Ammon's horn (tissue), 1 donor: ENCODE measurements at places on chromosomes 7 and 10.

DNA sequence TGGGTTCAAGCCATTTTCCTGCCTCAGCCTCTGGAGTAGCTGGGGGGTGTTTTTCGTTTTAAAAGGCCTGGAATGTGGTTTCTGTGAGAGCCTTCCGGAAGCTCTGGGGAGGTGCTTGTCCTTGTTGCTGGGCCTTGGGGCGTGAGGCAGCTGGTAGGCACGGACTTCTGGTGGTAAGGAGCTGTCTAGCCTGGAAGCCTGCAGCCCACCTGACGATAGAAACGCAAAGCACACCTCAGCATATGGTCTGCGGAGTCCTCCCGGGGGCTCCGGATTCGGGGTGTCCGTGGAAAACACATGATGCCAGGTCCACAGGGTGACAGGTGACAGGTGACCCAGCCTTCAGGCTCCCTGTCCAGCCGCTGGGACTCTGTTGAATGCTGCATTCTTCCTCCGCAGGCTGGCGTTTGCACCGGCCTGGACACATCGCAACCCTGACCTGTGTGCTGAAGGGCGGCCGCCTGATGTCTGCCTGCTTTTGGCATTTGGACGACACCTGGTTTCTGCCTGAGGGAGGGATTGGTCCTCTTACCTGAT lies 37.3 kb downstream of the INPP5A start:
- DNase-seq: no peak

DNA sequence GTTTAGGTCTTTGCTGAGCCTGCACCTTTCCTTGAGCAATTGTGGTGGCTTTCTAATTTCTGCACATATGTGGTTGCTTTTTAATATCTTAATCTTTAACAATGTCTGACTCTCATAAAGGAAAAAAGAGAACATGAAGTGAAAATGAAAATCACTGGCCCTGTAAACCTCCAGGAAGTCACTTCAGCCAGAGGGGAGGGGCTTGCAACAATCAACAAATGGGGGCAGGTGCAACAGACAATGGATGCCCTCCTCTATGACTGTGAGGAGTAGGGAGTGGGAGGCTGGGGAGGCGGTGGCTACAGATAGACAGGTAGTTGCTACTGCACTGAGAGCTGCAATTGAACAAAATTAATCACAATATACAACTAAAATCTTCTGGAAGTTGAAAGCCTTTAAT lies 1377.4 kb downstream of the XPNPEP1 start:
- DNase-seq: no peak

- no peak for DNase-seq
These were observed 50.7 kb downstream of the ERCC6 start for GRCh38 chr10:49488056-49488717.

DNA sequence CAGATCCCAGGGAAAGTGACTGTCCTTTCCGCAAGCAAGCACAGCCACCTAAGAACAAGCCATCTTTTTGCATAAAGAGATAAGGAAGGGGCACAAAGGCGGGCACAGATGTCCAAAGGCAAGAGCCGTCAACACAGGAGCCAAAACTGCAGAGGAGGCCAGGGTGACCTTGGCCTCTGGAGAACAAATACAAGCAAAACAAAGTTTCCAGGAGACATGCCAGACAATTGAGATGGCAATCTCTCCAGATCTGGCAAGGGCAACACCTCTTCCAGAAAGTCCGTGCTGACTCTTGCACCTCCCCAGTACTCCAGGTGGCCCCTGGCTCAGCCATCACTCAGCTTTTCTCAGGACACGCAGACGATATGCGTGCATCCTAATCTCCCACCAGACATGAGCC lies 58.2 kb downstream of the TEX36 start:
- DNase-seq: no peak

DNA sequence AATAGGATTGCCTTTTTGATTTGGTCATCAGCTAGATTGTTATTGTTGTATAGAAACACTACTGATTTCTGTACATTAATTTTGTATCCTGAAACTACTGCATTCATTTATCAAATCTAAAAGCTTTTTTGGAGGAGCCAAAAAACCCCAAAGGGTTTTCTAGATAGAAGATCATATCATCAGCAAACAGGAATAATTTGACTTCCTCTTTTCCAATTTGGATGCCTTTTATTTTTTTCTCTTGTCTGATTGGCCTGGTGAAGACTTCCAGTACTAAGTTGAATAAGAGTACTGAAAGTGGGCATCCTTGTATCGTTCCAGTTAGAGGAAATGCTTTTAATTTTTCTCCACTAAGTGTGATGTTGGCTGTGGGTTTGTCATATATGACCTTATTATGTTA lies 10.6 kb upstream of the ENTPD7 start:
- no peak for DNase-seq

- DNase-seq: no peak
These were observed 14.6 kb downstream of the ZNF3 start for GRCh38 chr7:100066953-100067352.

DNA sequence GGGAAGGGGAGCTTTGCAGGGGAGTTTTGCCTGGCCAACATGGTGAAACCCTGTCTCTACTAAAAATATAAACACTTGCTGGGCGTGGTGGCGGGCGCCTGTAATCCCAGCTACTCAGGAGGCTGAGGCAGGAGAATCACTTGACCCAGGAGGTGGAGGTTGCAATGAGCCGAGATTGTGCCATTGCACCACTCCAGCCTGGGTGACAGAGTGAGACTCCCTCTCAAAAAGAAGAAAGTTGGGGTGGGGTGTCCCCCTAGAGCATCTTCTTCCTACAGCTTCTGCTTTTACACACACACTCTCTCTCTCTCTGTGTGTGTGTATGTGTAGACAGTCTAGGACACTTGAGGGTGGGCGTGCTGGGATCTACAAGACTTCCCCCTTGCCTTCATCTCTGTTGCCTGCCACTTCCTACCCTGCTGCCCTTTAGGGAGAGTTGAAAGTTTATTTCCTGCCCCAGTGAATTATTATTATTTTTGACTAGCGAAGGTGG lies 21.7 kb downstream of the PLAU start:
- no peak for DNase-seq

DNA sequence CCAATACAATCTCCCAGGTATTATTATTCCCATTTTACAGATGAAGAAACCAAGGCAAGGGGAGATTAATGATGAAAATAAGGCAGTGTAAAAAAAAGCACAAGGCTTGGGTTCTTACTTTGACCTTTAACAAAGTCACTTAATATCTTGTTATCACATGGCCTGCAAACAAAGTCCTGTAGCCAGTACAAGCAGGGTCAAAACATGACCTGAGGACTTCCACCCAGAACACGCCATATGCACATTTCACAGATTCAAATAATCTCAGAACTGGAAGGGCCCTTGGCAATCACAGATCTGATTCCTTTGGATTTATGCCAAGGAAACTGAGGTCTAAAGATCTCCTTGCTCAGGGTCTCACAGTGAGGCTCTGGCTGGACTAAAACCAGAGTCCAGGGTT lies 162.1 kb downstream of the KCNMA1 start:
- DNase-seq: no peak

- no peak for DNase-seq
These were observed 19.1 kb upstream of the EXOC6 start for GRCh38 chr10:92829042-92829785.

DNA sequence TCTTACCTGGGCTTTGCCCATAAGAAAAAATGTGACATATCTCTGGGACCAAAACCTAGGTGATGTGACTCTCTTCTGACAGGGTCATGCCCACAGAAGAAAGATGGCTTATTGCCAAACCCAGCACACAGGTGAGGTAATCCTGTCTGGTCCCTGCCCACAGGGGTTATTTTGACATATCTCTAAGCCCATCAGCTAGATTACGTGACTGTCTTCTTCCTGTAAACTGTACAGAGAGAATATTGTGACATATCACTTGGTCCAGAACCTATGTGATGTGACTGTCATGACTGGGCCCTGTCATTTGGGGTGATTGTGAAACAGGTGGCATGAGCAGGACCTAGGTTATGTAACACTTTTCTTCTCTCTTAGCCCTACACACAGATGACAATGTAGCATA lies 48.8 kb upstream of the ZNF680 start:
- no peak for DNase-seq

DNA sequence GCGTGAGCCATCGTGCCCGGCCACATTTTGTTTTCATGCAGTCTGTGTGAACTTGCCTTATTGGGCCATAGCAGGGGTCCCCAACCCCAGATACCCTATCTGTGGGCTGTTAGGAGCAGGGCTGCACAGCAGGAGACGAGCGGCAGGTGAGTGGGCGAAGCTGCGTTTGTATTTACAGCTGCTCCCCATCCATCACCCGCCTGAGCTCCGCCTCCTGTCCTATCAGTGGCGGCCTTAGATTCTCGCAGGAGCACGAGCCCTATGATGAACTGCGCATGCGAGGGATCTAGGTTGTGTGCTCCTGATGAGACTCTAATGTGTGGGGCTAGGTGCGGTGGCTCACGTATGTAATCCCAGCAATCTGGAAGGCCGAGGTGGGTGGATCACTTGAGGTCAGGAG lies 293.9 kb downstream of the CAMK1D start:
- no peak for DNase-seq

DNA sequence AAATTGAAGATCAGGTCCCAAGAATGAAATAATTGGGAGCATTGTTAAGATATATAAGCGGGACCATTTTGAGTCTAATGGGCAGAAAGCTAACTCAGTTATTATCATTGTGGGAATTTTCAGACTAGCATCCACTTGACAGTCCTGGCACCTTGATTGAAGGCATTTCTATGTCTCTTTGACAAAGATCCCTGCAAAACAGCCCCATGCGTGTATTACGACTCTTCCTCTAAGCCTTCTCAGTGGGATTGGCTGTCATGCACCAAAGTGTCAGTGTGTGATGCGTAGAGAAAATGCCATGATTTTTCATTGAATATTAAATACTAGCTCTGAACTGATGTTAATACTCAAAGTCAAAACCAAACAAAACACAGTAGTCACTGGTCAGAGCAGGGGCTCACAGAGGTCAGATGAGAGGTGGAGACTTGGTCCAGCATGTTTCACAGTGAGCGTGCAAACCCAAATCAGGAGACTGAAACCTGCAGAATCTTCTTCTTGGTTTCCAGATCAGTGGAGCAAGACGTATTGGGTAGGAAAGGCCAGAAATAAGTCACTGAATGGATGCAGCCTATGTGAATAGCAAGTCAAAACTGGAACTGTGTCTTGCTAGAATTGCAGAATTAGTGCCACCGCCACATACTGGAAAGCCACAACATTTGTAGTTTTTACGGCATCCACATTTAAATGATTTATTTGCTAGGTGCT lies 303.6 kb upstream of the AKR1E2 start:
- DNase-seq: no peak

DNA sequence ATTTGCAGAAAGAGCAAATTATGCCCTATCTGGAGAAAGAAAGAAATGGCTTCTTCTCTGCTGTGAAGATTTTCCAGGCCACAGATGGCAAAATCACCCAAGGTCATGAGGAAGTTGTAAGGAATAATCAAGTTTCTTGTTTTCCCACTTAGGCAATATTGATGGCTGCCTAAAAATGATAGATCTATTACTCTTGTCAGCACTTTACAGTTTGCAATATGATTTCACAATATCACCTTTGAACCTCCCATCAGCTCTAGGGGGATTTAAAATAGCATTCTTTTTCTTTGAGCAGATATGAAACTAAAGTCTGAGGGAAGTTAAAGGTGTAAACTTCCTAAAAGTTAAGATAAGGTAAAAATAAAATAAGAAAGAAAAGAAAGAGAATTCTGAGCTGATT lies 6.7 kb downstream of the NPSR1 start:
- DNase-seq: no peak

GRCh38 chr10:110923856-110924493 lies 4.6 kb downstream of the SHOC2 start:
- DNase-seq: no peak

DNA sequence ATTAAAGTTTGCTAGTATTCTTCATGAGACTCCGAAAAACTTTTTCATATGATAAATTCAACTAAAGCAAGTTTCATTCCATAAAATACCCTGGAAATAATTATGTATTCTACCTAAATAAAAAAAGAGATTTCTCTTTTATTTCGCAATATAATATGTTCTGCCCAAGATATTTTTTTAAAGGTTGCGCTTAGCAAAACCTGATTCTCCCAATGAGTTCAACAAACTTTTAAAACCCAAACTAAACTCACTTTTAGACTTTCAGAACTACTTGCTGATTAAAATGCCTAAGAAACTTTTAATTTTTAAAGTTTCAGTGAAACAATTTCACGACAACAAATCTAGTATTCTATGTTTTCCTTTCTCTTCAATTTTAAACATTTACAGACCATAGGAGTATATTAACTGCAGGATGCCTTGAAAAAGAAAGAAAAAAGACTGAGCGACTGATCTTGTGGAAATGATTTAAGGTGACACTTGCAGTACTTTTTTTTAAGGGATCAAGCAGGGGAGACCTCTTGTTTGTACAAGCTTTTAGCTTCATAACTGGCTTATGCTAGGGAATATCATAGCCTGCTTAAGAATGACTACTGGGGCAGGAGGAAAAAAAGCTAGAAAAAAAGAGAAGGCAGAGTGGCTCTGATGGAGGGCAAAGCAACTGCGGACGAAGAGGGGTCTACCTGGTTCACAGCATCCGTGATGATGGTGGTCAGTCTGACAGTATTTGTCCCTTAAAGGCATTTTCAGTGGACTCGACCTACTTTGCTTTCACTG lies 1.5 kb downstream of the ZNF800 start:
- DNase-seq: no peak

DNA sequence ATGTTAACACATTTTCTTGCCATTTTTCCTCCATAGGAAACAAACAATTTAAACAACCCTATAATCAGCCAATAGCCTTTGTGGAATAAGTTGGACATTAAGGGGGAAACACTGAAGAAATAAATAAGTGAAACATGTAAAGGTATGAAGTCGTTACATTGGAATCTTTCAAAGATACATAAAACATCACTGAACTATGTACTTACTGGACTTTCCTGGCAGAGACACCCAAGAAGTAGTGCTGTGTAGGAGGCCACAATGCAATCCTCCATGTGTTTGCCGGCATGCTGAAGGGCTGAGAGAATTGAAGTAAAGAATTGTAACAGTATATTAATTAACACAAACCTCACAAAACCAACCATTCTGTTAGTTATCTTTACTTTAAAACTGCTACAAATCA lies 76.5 kb upstream of the GRID1 start:
- DNase-seq: no peak

DNA sequence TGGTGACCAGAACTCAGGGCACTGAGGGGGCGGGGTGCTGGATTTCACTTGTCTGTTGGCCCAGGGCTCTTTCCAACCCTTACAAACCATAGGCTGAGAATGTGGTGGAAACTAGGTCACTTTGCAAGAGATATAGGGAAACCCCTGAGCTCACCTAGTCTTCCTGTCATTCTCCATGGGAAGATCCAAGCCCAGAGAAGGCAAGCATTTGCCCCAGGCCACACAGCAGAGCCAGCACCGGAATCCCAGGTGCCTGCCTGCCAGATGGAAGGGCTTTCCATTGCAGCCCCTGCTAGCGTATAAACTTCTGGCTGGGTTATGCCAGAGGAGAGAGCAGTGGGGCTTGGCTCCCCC lies 427 bp downstream of the PYROXD2 start:
- no peak for DNase-seq
